ENCODE measurements at places on chromosomes 11 and 22. TPM values are rescaled to one million over a fixed set of nuclear protein-coding genes. Genes with fewer than 3 reads are reported as not detected.

Gene DGCR6
- 3.4 TPM for total RNA-seq

GRCh38 chr22:30479981-30480380 is 8.2 kb upstream of the SEC14L3 start:
- no peak for DNase-seq

DNA sequence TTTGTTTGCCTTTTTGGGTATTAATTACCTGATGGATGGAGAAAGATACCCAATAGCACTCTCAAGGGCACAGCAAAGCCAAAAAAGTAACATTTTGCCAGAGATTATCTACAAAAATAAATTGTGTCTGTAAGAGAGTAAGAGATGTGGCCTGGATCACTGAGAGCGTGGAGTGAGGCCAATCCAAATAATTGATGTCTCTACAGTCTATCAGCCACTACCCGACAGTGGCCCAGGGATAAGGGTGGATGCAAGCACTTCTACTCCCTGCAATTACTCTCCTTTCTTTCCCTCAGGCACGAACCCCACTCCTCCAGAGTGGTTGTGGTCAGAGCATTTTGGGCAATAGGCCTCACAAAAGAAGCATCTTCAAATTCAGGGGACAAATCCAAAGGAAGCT is 92.3 kb upstream of the ZC3H12C start:
- no peak for DNase-seq

DNA sequence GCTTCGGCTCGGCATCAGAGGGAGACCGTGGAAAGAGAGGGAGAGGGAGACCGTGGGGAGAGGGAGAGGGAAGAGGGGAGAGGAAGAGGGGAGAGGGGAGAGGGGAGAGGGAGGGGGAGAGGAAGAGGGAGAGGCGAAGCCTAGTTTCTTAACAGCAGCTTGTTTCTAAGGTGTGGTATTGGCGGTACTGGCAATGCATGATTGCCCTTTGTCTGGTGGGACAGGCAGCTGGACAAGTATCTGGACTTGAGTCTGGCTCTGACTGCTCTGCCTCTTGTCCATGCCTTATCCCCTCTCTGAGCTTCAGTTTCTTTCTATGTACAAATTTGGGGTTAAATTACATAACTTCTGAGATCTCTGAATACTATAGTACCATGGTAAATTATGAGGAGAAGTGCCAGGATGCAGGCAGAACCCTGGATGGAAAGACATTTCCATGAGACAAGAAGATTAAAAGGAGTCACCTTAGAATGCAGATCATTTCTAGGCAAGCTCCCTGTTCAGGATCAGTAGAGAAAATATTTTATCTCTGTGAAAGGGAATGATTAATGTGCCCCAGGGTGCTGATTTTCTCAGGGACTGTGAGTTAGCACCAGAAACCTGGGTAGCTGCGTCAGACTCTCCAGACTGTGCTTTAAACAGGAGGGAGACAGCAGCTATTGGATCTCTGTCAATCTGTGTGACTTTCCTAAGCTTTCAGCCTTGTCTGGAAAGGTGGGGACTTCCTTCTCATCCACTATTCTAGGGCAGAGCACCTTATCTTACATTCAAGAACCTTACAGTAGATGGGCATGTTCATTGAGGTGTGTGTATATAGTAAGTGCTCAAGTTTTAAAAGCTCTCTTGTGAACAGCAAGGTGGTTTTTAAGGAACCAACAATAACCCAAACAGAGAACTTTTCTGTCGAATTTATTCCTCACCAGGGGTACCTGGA is 31.9 kb upstream of the CCDC90B start:
- DNase-seq, result no peak

Gene PGR
- under 0.01 TPM for total RNA-seq

Gene OR5P2
- not detected for total RNA-seq

- no peak for DNase-seq
Observed at GRCh38 chr22:39312410-39312809, 7.0 kb downstream of the RPL3 start.

Data from kidney epithelial cell (primary cell).